ENCODE measurements at places on chromosomes 7 and 10.

DNA sequence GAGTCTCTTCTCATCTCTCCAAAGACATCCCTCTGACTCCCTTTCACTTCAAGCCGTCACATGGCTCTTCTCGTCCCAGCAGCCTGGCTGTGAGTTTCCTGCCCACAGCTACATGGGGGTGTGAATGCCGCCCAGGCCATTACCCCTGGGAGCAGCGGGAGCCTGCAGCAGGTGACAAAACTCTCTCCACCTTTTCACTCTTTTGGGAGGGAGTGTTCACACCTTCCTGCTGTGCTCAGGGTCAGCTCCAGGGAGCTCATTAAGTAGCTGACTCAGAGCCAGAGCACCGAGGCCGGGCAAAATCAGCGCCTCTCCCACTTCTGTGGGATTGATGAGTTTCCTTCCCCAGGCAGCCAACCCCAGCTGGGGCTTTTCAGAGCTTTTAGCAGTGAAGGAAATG lies 271.3 kb downstream of the TYW1 start:
- no peak for DNase-seq

DNA sequence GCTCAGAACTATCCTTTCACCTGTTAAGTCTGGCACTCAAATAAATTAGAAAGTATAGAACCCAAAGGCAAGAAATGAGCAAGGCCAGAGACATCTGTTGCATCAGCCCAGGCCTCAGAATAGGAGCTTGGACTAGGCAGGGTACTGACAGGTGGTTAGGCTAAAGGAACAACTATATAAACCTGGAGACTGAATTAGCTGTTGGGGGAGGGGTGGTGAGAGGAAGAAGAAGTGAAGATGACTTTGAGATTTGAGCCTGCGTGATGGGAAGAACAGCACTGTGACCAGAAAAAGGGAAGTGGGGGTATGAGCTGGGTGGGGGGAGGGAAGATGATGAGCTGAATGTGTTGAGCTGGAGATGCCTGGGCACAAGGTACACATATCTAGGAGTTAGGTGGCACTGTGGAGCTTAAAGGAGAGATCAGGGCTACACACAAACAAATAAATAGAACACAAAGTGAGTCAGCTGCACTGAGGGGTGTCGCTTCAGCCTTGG lies 244.7 kb downstream of the PTEN start:
- no peak for DNase-seq

- DNase-seq = no peak
Measured at GRCh38 chr10:121452581-121452980, 145.7 kb downstream of the FGFR2 start.

- no peak for DNase-seq
Measured at GRCh38 chr10:241966-242643, 106.8 kb downstream of the ZMYND11 start.

- no peak for DNase-seq
Measured at GRCh38 chr10:4820804-4821401, 5.1 kb upstream of the AKR1E2 start.

GRCh38 chr10:102358712-102359382 lies 36.7 kb upstream of the NFKB2 start:
- DNase-seq = no peak

DNA sequence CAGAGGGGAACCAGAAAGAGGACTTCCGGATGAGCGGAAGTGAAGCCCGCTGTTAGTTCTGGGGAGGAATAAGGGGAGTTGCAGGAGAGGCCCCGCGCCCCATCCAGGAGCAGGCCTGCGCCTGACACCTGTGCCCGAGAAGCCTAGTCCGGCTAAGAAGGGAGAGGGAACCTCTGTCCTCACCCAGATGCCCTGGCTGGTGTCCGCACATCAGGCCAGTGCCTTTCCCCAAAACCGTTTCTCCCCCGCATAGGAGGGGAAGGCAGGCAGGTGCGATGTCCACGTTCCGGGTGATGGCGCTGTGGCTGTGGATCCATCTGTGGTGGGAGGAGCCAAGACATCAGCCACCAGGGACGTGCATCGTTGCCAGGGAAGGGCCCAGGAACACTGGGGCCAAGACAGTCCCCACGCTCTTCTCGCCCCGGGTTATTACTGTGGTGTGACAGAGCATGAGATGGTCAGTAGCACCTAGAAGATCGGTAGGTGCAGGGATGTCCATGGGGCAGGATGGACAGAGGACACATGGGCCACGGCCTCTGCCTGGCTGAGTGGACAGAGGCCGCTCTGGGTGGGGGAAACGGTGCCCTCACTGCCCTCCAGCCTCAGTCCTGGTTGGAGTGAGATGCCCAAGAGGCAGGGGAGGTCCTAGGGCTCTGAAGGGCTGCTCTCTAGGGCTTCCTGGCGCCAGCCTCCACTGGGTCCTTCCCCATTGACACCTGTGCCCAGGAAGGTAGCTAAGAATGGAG lies 262.7 kb downstream of the CELF2 start:
- no peak for DNase-seq

GRCh38 chr7:117402109-117402508 lies 25.2 kb downstream of the ASZ1 start:
- no peak for DNase-seq

DNA sequence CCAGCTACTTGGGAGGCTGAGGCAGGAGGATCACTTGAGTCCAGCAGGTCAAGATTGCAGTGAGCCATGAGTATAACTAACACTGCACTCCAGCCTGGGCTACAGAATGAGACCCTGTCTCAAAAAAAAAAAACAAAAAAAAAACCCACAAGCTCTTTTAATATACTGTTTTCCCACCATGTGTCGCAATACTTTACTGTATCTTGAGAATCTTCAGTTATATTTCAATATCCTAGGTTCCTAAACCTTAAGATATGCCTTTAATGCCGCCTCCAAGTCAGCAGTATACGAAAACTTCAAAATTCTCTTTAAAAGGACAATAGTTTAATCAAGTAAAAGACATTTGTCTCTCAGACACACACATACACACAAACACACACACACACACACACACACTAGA lies 62.8 kb downstream of the TAF3 start:
- no peak for DNase-seq

DNA sequence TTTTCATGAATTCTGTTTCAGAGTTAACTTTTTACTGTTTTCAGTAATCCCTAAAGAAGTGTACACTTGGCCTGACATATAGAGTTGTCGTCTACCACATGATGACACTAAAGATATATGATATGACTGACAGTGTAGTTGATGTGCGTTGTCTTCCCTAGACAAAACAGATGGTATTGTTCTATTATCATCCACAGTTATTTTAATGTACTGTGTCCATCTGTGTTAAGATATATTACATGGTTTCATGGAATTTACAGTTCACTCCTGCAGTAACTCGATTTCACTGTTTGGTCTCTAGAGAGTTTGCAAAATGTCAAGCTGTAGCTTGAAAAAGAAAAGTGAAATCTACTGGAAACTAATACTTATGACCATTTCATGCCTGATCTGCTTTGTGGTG lies 18.1 kb downstream of the FOXP2 start:
- DNase-seq = no peak

DNA sequence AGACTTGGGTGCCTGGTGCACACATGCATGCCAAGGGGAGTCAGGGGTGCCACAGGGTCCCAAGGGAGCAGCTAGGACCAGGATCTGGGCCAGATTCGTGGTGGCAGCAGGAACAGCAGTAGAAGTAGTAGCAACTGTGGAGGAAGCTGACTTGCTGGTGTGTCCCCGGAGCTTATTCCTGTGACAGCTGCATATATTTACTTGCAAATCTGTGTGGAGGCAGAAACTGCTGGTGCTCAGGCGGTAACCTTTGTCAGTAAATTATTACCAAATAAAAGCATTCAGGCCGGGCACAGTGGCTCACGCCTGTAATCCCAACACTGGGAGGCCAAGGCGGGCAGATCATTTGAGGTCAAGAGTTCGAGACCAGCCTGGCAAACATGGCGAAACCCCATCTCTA lies 67.4 kb upstream of the RAB18 start:
- DNase-seq = no peak

DNA sequence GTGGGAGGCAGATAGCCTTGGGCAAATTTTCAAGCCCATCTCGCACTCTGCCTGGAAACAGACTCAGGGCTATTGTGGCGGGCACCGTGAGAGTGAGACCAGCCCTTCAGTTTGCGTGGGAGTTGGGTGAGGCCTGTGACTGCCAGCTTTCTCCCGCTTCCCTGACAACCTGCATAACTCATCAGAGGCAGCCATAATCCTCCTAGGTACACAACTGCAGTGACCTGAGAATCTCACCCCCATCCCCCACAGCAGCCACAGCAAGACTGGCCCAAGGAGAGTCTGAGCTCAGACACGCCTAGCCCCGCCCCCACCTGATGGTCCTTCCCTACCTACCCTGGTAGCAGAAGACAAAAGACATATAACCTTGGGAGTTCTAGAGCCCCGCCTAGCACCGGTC lies 275.4 kb downstream of the GRID1 start:
- DNase-seq = no peak

DNA sequence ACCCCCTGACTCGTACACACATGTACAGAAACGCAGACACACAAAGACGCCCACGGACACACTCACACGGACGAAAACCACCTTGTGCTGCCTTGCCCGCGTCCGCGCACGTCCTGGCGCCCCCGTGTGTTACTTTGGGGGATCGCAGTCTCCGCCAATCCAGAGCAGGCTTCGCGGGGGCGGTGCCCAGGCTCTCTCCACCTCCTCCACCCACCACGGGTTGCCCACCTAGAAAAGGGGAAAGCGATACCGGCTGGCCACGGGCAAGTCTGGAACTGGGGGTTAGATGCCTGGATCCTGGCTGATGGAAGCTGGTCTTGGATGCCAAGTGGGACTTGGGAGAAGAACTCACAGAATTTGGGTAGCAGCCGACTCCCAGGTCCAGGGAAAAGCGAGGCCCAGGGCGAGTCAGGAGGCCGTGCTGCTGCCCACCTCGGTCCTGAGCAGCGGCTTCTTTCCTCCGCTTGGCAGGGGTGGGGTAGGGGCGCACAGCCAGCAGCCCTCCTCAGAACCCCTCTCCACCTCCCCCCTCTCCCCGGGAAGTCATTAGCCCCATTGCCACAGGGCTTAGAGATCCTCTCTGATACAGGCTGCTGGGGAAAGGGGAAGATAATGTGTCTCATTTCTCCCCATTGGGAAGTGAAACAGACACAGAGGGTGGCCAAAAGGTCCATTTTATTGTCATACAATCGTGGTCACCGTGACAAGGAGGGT lies 4.6 kb upstream of the VGF start:
- DNase-seq = peak; percentile 35

DNA sequence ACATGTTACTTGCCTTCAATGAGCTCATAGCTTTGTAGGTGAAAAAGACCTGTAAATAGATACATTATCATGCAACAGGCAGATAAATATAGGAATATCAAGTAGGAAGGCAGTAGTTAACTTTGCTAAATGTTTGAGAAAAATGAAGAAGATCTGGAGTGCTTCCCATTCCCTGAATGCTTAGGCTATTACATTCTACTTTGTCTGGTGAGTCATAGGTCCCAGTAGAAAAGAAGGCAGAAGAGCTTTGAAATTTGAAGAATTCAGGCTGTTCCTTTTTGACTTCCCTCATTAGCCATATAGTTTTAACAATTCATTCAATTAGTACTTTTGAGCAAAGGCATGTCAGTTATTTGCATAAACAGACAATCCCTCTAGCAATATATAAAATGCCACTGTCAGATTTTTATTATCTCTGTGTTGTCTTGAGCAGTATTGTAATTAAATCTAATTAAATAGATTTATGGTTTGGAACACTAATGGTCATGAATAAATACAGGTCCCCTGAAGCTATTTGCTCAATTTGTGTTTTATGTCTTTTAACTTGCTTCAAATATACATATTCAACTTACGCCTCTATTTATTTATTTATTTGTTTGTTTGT lies 875.0 kb downstream of the REEP3 start:
- DNase-seq = no peak

GRCh38 chr10:98483658-98484057 lies 36.9 kb upstream of the HPS1 start:
- no peak for DNase-seq

GRCh38 chr10:44466236-44466635 lies 81.3 kb upstream of the CXCL12 start:
- no peak for DNase-seq

GRCh38 chr10:100826031-100826651 lies 80.8 kb downstream of the PAX2 start:
- no peak for DNase-seq

GRCh38 chr7:24851786-24852185 lies 94.5 kb upstream of the GSDME start:
- DNase-seq = no peak

DNA sequence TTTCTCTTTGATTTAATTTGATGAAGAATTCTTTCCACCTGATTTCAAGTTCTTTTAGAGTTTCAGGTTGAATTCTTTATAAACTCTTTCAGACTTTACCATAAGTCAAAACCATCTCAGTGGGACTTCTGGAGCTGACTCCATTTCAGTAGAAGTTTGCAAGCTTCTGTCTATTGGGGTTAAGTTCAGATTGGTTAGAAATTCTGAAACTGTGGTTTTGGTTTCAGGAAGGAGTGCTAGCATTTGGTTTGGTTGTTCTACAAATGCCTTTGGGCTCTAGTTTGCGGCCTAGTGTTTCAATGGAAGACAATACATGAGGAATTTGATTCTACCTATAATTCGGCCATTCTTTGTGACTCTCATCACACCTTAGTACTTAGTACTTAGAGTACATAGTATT lies 176.8 kb upstream of the RHOBTB1 start:
- no peak for DNase-seq

DNA sequence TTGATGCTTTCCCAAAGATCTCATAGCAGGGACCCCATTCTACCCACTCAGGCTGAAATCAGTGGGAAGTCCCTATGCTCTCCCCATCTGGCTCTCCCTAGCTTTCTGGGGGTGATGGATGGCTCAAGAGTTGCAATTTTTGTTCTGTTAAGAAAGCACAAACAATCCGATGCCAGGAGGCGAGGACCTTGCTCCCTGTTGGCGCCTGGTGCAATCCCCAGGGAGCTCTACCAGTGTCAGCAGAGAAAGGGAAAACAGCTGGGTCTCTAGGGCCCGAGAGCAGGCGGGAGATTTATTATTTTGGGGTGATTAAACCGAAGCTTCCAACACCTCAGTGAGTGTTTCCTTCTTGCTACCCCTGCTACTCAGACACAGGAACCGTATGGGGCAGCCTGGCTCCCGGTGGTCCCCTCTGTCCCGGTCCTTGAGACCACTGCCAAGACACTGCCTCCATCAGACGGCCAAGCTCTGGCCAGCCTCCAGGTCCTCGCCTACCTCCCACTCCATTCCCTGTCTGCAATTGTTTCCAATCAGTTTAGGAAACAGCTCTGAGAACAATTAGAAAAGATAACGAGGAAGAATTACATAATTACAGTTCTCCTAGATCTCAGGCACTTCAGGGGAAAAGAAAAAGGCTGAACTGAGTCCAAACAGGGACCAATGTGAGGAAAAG lies 147.9 kb downstream of the PLXNA4 start:
- no peak for DNase-seq

DNA sequence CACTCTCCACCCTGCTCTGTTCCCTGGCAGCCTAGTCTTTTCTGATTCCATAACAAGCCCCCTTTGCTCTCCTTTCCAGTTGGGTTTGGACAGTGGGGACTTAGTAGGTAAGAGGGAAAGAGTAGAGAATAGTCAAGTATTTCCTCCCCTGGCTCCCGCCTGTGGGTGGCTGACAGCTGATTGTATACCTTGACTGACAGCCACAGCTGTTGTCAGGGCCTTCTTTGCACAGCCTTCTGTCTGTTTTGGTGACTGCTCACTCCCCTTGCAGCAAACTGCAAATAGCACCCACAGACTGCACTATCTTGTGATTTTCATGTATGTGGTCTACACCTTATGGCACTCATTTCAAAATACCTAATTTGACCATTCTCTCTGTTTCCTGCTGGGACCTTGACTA lies 486.3 kb downstream of the ACTR3B start:
- no peak for DNase-seq

- DNase-seq = no peak
Measured at GRCh38 chr10:77197544-77197943, 440.1 kb downstream of the KCNMA1 start.

GRCh38 chr7:1693991-1694524 lies 24.0 kb downstream of the ELFN1 start:
- DNase-seq = peak; percentile 40

GRCh38 chr7:72272479-72272878 lies 139.7 kb downstream of the CALN1 start:
- no peak for DNase-seq
